ENCODE measurements at places on chromosomes 12 and 14.

DNA sequence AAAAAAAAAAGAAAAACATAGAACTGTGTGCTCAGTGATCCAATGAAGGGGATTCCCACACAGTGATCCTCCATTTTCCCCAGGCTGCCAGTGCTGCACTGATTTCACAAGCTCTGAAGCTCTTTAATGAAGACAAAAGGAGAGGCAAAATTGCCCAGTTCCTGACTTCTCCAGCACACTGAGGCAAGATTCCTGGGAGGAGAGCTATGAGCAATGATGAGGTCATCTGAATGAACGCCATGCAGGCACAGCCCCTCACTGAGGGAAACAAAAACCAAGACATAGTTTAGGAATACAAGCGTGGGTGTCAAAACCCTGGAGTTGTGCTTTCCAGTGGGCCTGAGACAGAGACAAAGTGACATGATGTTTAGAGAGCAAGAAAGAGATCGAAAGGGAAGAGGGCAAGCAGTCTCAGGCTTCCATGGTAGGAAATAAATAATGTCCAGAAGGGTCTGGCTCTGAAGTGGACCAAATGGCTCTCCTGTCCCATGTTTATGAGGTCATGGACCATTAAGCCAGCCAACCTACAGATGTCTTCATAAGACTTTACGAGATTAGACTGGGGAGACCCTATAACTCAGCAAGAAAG lies 40.9 kb upstream of the SMUG1 start:
- DNase-seq: no peak

DNA sequence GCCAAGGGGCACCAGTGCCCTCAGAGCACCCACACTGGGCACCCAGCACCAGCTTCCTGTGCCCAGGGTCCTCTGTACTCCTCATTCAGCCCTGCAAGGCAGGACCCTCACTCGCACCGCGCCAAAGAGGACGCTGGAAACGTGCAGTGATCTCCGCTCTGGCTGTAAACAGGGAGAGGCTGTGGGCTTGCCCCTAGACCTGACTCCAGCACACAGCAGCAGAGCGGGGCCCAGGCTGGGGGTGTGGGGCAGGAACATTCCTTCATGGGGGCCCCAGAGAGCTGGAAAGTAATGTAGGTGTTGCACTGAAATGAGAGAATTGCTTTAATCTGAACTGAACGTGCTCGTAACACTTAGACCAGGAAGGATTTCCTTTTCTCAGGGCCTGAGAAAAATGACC lies 5.0 kb upstream of the BRF1 start:
- DNase-seq: no peak

DNA sequence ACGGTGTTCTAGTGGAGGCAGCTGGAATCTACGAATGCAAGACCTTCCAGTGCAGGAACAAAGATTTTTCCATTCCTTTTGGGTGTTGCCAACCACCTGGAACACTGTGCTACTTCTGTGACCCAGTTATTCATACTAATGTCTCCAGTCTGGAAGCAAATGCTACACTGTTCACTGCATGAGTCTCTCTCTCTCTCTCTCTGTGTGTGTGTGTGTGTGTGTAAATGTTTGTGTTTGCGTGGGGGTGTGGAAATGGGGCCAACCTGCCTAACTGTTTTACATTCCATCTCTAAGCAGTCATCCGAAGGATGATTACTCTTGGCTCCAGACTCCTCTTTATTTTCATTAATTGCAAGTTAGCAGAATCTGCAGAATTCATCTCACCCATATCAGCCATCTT lies 29.9 kb upstream of the YBX3 start:
- no peak for DNase-seq

- DNase-seq: no peak
Observed at GRCh38 chr14:50790589-50790988, 40.4 kb downstream of the NIN start.

DNA sequence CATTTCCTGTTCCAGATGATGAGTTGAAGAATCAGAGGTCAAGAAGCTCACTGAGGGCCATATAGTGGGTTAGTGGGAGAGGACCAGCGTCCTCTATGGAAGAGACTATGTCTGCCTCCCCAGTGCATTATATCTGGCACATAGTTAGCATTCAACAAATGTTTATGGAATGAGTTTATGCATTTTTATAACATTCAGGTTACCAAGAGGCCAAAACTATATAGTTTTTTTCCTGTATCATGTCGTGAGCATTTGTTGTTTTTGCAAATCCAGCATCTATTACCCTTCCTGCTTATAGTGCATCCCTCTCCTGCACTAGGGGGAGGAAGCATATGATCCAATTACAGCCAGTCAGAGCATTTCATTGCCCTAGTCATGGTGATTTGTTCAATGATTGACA lies 60.6 kb downstream of the SUDS3 start:
- DNase-seq: no peak

DNA sequence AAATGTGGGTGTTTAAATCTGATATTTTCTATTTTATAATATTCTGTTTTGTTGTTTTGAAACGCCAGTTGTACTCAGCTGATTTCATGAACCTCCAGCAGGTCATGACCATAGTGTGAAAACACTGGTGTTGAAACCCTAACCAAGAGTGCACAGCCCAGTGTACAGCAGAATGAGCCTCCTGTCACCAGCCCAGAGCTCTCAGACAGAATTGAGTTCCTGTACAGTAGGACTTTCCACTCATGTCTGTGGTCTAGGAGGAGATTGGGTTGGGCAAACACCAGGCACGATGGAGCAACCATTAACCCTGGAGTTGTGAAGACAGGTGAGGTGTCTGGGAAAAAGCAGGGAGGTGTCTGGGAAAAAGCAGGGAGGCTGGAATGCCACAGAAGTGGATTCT lies 908.8 kb downstream of the VRK1 start:
- no peak for DNase-seq

DNA sequence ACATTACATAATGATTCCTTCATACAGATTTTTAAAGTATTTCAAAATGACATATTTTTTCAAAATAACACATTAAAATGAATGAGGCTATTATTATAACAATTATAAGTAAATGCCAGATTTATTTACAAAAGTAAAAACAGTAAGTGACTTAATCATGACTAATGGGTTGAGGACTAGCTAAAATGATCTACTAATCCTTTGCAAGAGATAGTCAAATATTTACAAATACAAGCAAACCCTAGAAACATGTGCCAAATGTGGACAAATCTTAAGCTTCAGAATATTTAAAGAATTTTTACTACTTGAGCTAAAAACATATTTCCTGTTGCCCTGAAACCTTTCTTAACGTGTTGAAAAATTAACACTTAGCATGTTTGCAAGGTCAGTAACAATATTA lies 74.8 kb downstream of the KIF21A start:
- DNase-seq: no peak

DNA sequence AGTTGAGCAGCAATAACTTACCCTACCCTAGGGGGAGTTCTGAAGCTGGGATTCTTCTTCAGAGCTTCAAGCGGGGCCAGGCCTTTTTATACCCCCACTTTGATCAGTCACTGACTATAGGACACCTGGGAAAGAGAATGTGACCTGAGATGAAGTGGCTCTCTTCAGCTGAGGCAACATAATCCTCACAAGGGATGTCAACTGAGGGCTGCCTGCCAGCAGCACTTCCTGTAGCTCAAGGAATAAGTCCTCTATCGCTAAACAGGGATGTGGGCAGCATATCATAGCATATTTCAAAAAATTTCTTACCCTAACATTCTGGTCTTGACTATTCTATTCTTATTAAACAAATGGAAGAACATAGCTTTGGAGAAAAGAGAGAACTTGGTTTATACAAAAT lies 17.4 kb downstream of the LGALS3 start:
- no peak for DNase-seq

Measured in sciatic nerve (tissue), 2 donors.